Stimulated activated CD8-positive, alpha-beta memory T cell treated with anti-CD3 and anti-CD28 coated beads, Interleukin-2, amount 100 ng/mL, for 48 hours (primary cell): ENCODE measurements at places on chromosomes 4 and X.
A peak's percentile ranks its signal among the peaks of the same experiment; 100 is the strongest.

GRCh38 chrX:19595043-19595677 is 79.9 kb upstream of the MAP3K15 start:
- no peak for DNase-seq

GRCh38 chr4:41815473-41815872 is 66.9 kb upstream of the PHOX2B start:
- DNase-seq: no peak

DNA sequence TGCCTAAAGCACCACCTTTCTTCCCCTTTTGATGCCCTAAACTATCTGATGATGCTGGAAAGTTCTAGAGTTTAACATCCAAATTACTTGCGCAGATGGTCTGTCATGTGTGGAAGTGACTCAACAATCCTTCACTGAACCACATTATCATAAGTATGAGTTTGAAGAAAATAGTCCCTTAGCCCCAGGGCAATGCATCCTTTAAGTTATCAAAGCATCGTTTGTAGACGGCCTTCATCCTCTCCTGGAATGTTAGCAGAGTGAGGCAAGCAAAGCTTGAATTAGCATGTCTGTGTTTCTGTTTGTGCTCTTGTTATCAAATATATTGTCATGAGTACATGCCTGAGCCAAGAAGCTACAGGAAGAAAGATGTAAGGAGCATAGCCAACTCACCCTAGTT is 570.9 kb downstream of the MID1IP1 start:
- DNase-seq: no peak

DNA sequence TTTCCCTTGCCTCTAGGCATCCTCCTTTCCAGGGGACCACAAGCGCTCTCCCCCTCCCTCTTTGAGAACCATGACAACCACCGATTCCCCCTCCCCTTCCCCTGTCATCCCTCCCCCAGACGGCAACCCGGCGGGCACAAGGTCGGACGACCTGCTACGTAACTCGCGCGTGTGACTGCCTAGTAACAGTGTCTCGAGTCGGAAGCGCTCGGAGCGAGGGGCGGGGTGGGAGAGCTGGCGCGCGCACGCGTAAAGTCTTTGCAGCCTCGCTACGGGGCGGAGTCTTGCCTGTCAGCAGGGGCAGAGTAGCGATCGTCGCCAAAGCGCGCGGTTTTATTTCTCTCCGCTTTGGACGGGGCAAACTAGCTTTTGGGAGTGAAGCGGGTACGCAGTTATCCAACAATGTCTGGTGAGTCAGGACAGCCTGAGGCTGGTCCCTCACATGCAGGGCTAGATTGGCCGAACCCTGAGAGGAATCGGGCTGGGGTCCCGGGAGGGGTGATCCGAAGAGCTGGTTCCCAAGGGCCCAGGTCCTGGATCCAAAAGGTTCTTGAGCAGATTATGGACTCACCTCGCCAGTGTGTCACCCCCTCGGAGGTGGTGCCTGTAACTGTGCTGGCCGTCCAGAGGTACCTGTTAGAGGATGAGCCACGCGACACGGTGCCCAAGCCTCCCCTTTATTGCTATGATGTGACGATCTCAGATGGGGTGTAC is at the start of gene RADX:
Gene RADX (plus strand): TSS at position 300 of the 714 bp plus-strand sequence. CDS start 103 bp downstream, at position 403.
- DNase-seq: peak; percentile 66

- no peak for DNase-seq
Observed at GRCh38 chrX:146614663-146615478, 194.7 kb upstream of the CXorf51B start.

GRCh38 chr4:77833126-77833724 is 14.1 kb upstream of the CNOT6L start:
- no peak for DNase-seq

GRCh38 chr4:55395218-55395528 is 584 bp upstream of the TMEM165 start:
- DNase-seq: no peak

- DNase-seq: no peak
Observed at GRCh38 chr4:3689576-3690550, 76.3 kb upstream of the ADRA2C start.

GRCh38 chrX:44106864-44107263 is 133.7 kb upstream of the NDP start:
- no peak for DNase-seq

- no peak for DNase-seq
Observed at GRCh38 chr4:153933915-153934687, 145.2 kb upstream of the SFRP2 start.

DNA sequence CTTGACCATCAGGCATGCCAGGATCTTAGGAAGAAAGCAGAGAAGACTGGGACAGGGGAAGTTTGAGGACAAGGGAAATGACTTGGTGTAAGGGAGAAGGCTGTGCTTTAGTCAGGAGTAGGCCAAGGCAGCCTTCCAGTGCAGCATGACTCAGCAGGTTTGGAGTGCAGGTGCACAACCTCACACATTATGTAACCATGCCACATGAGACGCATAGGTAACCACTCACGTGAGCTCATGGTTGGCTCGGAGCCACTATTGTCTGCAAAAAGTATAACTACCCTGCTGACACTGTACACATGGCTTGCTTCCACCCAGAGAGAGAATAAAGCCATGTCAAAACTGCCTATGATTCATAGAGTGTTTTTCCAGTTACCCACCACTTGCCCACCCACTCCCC is 715.9 kb downstream of the SMARCA1 start:
- no peak for DNase-seq

GRCh38 chr4:36549252-36549651 is 267.8 kb downstream of the DTHD1 start:
- DNase-seq: no peak

GRCh38 chrX:148567779-148568178 is 67.4 kb downstream of the AFF2 start:
- no peak for DNase-seq

GRCh38 chr4:40840985-40841571 is 91.3 kb downstream of the NSUN7 start:
- peak; percentile 67 for DNase-seq

DNA sequence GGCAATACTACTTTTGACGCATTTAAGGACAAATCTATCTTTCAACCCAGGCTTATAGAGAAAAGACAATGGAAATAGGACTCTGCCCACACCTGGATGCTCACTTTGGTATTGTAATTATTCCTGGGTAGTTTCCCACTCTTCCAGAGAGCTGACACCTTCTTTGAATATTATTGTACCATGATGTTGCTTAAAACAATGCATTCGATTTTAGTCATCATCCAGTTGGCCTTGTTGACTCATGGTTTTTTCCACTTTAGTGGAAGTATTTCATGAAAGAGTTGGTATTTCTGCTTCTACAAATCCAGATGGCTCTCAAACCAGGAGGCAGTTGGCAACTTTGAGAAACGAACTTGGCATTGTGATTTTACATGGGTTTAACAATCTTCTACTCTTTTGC is 124.2 kb downstream of the ENOX2 start:
- no peak for DNase-seq

DNA sequence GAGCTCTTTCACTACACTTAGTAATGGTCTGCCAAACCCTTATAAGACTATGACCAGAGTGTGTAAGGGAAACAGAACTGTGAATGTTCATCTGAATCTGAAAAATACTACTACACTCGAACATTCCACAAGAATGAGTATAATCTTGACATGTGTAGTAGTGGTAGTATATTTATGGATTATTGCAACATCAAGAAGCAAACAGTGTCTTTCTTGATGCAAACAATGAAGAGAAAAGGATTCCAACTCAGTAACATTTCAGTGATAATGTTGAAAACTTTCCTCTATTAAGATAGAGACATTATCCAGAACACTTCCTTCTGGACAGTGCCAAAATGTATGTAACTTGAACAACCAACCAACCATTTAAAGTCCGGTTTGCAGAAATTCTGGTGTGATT is 394.7 kb upstream of the CPEB2 start:
- no peak for DNase-seq

DNA sequence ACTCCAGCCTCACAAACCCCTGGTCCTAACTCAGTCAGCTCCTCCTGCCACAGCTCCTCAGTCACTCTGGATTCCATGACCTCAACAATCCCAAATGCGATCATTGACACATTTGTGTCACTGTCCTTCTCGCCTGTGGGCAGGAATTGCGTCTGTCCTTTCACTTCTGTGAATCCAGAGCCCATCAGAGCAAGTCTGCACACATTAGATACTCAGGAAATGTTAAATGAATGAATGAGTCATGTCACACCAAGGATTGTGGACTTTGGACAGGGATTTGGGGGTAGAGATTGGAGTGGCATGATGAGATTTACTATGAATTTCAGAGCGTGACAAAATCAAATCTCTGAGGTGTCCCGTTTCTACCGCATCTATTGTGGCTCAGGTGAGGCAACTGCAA is 11.8 kb upstream of the CLDN24 start:
- no peak for DNase-seq
